Chondrocyte (in vitro differentiated cells): ENCODE measurements at places on chromosomes 1 and 21. TPM values are rescaled to one million over a fixed set of nuclear protein-coding genes. Genes with fewer than 3 reads are reported as not detected.

RAB13 gene
- 111 to 137 TPM (median 116 TPM) in 3 replicates for total RNA-seq

CATSPERE gene
- total RNA-seq, result 1.5 to 2.3 TPM (median 2.3 TPM) in 3 replicates

RXRG gene
- total RNA-seq, result not detected in 3 replicates

PAX7 gene
- not detected in 3 replicates for total RNA-seq

CA6 gene
- total RNA-seq, result not detected in 3 replicates

CYP4A22 gene
- not detected in 3 replicates for total RNA-seq

FAM76A gene
- total RNA-seq, result 12.7 to 15.1 TPM (median 13.6 TPM) in 3 replicates

DNA sequence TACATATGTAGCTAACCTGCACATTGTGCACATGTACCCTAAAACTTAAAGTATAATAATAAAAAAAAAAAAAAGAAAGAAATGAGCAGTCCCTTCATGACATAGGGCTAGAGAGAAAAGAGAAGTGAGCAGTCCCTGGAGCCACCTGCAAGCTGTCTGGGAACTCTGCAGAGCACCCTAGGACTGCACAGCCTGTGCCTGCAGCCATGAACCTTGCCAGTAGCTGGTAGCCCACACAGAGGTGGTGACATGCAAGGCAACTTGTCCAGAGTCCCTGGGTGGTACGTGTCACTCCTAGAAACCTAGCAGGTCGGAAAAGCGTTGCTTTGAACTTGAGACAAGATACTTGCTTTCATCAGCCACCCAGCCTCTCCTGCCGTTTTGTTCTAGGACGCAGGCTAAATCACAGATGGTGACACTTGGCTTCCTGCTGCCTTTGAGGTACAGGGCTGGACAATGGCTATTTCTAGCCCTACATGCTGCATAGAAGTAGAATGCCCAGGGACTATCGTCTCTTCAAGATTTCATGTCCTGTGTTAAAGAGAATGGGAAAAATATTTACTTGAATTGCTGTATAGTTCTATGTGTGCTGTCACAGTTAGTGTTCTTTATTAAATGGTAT is 260.9 kb downstream of the LTN1 start:
- no peak for DNase-seq
- H3K4me1 ChIP-seq, result no peaks in the 10 kb centered on the region
- no peak overlapping the region for H3K4me3 ChIP-seq
- peaks cover 3% of the 10 kb centered on the region for H3K27me3 ChIP-seq

DNA sequence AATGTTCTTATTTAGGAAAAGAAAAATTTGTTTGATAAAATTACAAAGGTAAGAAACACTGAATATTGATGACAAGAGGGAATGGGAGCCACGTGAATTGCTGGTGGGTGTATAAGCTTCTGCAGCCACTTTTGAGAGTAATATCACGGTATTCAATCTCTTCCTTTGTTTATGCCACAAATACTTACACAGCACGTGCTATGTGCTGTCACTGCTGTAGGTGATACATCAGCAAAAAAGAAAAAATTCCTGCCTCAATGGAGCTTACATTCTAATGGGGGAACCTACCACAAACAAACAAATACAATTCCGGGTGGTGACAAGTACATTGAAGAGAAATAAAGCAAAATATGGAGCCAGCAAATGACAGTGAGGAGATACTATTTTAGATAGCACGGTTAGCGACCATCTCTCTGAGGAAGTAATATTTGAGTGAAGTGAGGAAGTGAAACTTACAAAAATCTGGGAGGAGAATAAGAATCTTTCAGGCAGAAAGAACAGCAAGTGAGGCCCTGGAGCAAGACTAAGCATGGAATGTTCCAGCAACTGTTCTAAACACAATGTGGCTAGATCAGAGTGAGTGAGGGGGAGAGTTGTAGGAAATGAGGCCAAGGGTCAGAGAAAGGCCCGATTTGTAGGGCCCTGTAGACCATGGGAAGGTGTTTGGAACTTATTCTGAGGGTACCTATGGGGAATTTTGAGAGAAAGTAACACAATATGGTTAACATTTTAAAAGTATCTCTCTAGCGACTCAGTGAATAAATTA is 2.6 kb upstream of the FCRLB start:
- H3K36me3 ChIP-seq, result no peaks in the 10 kb centered on the region
- H3K27ac ChIP-seq, result no peak overlapping the region
- peaks cover 5% of the 10 kb centered on the region for H3K4me1 ChIP-seq
- no peak for DNase-seq
- H3K27me3 ChIP-seq, result peaks cover 23% of the 10 kb centered on the region

DNA sequence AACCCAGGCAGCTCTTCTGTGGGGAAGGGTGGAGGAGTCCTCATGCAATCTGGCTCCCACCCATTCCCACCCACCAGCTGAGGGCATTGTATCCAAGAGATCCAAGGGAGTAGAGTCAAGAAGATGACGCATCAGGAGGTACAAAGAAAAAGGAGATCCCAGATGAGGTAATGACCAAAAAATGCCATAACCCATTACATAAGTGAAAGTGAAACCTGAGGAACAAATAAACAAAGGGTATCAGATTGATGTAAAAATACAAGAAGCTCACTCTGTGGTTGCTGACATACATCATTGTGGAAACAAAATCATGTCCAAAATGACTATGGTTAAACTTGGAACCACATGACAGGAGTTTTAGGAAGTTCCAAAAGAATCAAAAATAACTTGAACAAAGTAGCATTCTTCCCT is 42.5 kb downstream of the CCN1 start:
- no peaks in the 10 kb centered on the region for H3K27me3 ChIP-seq
- peaks cover 40% of the 10 kb centered on the region for H3K4me1 ChIP-seq
- peak overlapping the region; percentile 36 for H3K27ac ChIP-seq
- peaks cover 20% of the 10 kb centered on the region for H3K36me3 ChIP-seq
- H3K4me3 ChIP-seq, result no peak overlapping the region

GRCh38 chr1:19390901-19391595 is 78.9 kb downstream of the SLC66A1 start:
- H3K4me1 ChIP-seq, result peaks cover 58% of the 10 kb centered on the region
- peak overlapping the region; percentile 86 for H3K27ac ChIP-seq
- peak overlapping the region; percentile 56 for H3K4me3 ChIP-seq

- no peak overlapping the region for H3K4me3 ChIP-seq
- H3K27me3 ChIP-seq, result no peaks in the 10 kb centered on the region
- H3K4me1 ChIP-seq, result peaks cover 3% of the 10 kb centered on the region
- H3K36me3 ChIP-seq, result no peaks in the 10 kb centered on the region
- H3K27ac ChIP-seq, result no peak overlapping the region
These were observed 163.0 kb upstream of the RNPC3 start for GRCh38 chr1:103362348-103363007.

DNA sequence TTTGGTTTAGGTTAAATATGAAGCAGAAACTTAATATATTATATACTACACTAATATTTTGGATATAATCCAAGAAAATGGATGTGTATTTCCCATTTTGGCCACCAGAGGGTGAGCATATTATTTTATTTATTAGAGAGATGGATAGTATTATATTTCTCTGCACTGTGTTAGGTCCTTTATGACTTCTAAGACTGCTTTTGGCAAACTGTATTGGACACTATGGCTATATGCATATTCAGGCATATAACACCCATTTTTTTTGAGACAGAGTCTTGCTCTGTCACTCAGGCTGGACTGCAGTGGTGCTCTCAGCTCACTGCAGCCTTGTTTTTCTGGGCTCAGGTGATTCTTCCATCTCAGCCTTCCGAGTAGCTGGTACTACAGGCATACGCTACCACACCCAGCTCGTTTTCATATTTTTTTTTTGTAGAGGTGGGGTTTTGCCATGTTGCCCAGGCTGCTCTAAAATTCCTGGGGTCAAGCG is 17.8 kb upstream of the PGM1 start:
- H3K27me3 ChIP-seq, result no peaks in the 10 kb centered on the region
- H3K36me3 ChIP-seq, result peaks cover 2% of the 10 kb centered on the region
- no peak for DNase-seq
- no peaks in the 10 kb centered on the region for H3K4me1 ChIP-seq

GRCh38 chr1:7387053-7387927 is 383.8 kb upstream of the VAMP3 start:
- DNase-seq, result peak; percentile 63
- no peak overlapping the region for H3K4me3 ChIP-seq
- no peaks in the 10 kb centered on the region for H3K27me3 ChIP-seq
- no peaks in the 10 kb centered on the region for H3K36me3 ChIP-seq

- H3K4me1 ChIP-seq, result peaks cover 8% of the 10 kb centered on the region
- no peak overlapping the region for H3K27ac ChIP-seq
- H3K36me3 ChIP-seq, result peaks cover 14% of the 10 kb centered on the region
- no peaks in the 10 kb centered on the region for H3K27me3 ChIP-seq
These were observed 85.0 kb downstream of the EPS15 start for GRCh38 chr1:51433972-51434510.
